ENCODE measurements at places on chromosomes 6 and 20.

GRCh38 chr6:69494595-69494994, 302.2 kb downstream of the LMBRD1 start:
- no peak for DNase-seq

GRCh38 chr20:59813948-59814839, 119.2 kb downstream of the SYCP2 start:
- no peak for DNase-seq

GRCh38 chr20:46701057-46701456, 8.4 kb upstream of the SLC2A10 start:
- no peak for DNase-seq

DNA sequence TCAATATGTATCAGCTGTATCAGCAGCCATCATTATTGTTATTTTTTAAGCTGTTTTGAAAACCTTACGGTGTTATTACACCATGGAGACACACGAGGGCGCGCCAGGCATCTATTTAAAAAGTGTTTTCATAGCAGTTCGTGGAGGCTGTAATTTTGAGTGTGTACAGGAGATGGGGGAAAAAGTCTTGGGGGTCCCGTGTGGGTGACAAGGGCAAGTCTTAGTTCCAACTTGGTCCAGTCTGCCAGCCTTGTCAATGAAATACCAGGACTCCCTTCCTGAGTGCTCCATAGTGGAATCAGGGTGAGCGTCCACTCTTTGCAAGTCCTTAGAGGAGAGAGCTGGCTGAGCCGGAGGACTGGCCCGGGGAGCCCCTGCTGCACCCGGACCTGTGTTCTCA, 43.3 kb downstream of the SLC2A10 start:
- DNase-seq, result peak; percentile 14

- no peak for DNase-seq
Measured at GRCh38 chr6:147530132-147531060, 21.9 kb downstream of the SAMD5 start.

- DNase-seq, result no peak
Measured at GRCh38 chr6:157343732-157344131, 20.4 kb upstream of the TMEM242 start.

GRCh38 chr6:150894191-150894744, 28.8 kb downstream of the MTHFD1L start:
- DNase-seq, result no peak

GRCh38 chr20:60258255-60258863, 300.1 kb downstream of the CDH26 start:
- DNase-seq, result no peak
